ENCODE measurements at places on chromosomes 1 and 21.

GRCh38 chr1:221777431-221778072 is 35.7 kb upstream of the DUSP10 start:
- no peak for DNase-seq

DNA sequence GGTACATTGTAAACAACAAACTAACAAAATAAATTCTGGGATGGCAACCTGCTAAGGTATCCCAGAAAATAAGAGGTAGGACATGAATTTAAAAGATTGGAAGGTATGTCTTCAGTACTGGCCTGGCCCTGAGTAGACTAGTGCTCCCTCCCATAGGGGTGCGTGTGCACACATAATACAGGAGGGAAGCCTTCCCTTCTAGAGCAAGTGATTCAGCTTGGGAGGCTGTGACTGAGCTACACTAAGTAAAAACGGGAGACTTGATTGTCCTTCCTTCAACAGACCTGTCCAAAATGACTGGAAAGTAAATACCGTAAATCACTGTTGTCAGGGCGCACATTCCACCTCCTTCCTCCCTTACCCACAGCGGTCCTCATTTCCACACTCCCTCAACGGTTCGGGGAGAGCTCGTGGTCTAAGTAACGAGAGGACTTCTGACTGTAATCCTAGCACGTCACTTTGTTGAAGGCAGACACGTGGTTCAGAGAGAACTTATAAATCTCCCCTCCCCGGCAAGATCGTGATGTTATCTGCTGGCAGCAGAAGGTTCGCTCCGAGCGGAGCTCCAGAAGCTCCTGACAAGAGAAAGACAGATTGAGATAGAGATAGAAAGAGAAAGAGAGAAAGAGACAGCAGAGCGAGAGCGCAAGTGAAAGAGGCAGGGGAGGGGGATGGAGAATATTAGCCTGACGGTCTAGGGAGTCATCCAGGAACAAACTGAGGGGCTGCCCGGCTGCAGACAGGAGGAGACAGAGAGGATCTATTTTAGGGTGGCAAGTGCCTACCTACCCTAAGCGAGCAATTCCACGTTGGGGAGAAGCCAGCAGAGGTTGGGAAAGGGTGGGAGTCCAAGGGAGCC is at the start of gene TGFB2:
TSS of gene TGFB2 (plus strand) at position 523 of the 859 bp plus-strand sequence. CDS start 1,366 bp downstream, outside the sequence.
- DNase-seq: peak; percentile 76

DNA sequence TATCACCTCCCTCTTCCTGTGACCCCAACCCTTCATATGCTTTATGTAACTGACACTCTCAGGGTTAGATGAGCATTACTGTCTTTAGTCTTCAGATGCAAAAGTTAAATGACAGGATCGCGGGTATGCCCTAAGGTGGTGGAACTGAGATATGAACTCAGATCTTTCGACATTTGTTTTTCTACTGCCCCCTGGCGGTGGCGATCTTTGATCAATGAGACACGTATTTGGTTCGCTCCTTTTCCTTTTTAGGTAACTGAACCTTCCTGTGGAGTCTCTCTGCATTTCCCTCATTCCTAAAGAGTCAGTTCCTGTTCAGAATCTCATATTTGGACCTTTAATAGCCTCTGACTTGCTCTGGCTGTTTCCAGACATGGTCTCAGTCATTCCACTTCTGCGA is 47.8 kb upstream of the ZP4 start:
- peak; percentile 48 for DNase-seq

- DNase-seq: peak; percentile 69
Observed at GRCh38 chr1:152013664-152014237, 20.1 kb upstream of the S100A10 start.

DNA sequence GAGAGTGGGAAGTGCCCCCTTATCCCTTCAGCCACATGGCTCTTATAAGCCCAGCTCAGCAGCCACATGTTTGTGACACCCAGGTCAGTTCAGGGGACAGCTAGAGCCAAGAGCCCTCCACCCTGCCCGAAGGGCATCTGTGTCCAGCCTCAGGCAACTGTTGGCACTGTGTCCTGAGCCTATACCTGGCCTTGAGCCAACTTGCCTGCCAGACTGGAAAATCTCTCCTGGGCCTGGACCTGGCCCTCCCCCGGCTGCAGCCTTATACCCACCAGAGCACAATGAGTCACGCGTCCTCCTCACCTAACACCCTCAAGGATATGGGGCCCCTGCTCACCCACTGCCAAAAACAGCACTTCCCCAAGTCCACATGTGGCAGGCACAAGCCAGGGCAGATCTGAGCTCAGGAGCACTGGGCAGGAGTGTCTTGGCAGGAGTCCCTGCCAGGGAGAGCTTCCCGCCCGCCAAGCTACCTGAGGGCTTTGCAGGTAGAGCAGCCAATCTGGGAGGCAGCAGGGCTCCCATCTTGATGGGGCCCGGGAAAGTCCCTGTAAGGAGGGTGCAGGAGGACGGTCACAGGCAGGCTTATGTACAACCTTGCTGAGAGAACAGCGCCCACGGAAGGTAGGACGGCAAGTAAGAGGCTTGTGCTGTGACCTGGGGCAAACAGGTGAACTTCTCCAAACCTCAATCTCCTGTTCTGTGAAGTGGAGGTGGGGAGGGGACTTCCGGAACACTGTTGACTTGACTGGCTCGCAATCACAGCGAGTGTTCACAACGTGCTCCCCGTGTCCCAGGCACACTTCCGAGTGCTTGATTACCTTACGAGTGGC is 19.8 kb upstream of the HSPG2 start:
- DNase-seq: peak; percentile 50

DNA sequence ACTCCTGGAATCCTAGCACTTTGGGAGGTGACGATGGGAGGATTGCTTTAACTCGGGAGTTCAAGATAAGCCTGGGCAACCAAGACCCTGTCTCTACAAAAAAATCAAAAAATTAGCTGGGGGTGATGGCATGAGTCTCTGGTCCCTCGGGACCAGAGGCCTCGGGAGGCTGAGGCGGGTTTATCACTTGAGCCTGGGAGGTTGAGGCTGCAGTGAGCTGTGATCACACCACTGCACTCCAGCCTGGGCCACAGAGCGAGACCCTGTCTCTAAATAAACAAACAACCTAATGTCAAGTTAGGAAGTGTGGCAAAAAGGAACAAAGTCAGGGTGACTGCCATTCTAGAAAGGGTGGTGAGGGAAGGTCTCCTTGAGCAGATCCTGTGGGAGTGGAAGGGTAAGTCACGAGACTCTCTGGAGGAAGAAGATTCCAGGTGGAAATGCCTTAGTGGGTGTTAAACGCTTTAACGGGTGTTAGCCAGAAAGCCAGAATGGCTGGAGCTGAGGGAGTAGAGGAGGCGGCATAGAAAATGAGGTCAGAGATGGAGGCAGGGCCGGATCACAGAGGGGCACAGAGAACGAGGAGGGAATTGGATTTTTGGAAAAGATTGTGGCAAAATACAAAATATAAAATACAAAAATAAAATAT is 62.2 kb upstream of the ATP5PO start:
- no peak for DNase-seq

- peak; percentile 97 for DNase-seq
Observed at GRCh38 chr1:234963180-234963903, 165.3 kb downstream of the TOMM20 start.

DNA sequence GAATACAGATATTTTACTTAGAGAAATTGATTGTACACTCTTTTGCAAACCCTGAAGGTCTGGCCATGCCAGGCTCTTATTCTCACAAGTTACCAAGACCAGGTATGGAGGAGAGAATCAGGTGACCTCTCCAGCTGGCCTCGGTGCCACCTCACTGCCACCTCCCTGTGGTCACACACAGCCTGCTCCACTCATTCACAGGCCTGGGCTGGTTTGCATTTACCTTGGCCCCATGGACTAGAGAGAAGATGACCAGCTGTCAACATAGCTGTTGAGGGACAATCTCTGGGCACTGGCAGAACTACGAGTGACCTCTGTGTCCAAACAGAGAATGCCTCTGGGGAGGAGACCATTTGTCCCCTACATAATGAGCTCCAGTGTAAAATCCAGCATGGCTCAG is 291.2 kb upstream of the RUNX1 start:
- DNase-seq: no peak

DNA sequence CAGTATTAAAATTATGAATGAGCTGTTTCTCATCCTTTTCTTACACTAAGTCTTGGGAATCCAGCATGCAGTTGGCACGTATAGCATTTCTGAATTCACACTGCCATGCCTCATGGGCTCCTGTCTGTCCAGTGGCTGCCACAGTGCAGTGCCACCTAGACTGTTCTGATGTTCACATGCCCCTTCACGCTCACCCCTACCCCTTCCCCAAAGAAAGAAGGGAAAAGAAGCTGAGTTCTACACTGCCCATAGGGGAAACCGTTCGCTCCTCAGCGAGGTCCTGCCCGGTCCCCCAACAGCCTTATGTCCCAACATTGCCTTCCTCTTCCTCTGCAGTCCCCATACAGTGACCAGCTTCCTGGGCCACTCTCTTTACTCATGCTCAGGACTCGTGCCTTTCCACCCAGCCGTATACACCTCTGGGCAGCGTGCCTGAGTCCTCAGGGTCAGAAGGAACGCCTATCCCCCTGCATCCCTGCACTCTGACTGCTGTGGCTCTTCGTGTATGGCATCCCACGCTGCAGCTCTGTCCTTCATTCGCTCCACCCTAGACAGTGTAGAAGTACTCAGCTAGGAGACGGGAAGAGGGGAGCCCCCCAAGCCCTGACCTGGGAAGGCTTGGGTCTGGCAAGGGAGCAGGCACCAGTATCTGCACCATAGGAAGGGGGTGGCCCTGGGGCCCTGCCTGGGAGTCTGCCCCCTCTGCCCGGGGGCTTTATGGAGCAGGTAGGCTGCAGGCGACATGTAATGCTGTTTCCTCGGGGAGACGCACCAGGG is 24.1 kb upstream of the ARF1 start:
- no peak for DNase-seq

- no peak for DNase-seq
Observed at GRCh38 chr1:99227056-99227897, 37.0 kb upstream of the PLPPR4 start.

GRCh38 chr1:147624529-147624928 is 45.8 kb downstream of the ACP6 start:
- DNase-seq: no peak

GRCh38 chr1:221559911-221560310 is 182.0 kb downstream of the DUSP10 start:
- no peak for DNase-seq

GRCh38 chr1:208559597-208560329 is 315.6 kb upstream of the PLXNA2 start:
- DNase-seq: no peak

- DNase-seq: no peak
Observed at GRCh38 chr21:38766987-38767722, 38.6 kb upstream of the ETS2 start.

DNA sequence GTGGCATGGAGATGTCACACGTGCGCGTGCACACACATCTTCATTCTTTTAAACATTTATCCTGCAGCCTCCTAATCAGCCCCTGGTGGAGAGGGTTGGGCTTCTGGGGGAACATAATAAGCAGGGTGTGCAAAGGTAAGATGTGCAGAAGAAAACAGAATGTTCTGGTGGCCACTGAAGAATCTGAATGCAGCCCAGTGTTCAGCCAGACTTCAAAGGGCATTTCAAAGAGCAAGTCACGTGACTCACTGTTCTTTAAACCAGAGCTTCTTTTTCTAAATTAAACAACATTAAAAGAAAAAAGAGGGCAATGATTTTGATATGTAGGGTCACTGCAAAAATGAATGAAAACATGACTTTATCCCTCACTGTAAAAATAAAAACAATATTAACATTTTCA is 89.8 kb downstream of the ABCA4 start:
- DNase-seq: no peak

- no peak for DNase-seq
Observed at GRCh38 chr1:76418531-76418930, 344.0 kb downstream of the ST6GALNAC3 start.

DNA sequence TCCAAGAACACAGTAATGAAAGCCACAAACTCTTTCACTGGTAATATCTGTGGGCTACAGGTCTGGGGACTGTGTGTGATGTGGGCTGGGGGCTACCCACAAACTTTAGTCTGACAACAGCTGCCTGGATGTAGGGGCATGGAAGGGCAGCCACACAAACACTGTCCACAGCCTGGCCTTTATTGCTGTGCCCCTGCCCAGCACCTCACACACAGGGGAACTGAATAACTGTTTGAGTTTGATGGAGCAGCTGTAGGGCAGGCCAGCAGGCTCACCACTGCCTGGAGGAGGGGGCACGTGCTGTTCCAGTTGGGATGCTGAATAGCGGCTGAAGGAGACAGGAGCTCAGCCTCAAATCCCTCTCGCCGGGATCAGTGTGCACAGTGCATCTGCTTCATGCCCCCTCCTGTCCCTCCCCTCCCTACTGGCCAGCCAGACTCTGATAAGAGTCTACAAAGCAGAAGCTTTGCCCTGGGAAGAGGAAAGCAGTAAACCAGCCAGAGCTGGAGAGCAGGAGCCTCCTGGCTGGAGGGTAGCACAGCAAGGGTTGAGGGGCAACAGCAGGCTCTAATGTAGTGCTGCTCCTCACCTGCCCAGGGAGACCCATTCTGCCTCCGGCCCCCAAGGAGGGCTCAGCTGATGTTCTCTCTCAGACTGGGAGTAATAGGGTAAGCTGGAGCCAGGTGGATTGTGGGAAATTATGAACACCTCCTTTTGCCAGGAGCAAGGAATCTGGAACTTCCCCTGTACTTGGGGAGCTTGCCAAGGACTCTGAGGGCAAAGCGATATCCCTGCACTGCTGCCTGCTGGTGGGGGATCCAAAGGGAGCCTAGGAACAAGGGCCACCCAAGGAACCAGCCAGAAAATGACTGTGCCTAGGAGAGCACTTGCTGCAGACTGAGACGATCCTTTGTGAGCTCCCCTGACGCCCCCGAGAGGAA is 70.2 kb upstream of the GOLT1A start:
- DNase-seq: no peak

DNA sequence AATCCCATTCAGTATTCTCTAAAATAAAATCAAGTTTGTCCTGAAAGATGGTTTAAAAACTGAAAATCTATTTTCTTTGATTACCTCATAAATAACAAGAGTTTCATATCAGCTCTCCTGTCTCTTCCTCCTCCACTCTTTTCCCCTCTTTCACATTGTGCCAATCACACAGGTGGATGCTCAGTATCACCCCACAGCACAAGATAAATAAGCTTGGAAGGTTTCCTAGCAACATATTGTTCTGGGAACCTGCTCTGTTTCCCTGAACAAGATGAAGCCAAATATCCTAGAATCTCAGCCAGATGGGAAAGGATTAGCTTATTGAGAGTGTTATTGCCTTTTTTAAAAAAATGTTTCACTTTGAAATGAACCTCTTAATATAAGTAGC is 45.7 kb upstream of the CACYBP start:
- no peak for DNase-seq

DNA sequence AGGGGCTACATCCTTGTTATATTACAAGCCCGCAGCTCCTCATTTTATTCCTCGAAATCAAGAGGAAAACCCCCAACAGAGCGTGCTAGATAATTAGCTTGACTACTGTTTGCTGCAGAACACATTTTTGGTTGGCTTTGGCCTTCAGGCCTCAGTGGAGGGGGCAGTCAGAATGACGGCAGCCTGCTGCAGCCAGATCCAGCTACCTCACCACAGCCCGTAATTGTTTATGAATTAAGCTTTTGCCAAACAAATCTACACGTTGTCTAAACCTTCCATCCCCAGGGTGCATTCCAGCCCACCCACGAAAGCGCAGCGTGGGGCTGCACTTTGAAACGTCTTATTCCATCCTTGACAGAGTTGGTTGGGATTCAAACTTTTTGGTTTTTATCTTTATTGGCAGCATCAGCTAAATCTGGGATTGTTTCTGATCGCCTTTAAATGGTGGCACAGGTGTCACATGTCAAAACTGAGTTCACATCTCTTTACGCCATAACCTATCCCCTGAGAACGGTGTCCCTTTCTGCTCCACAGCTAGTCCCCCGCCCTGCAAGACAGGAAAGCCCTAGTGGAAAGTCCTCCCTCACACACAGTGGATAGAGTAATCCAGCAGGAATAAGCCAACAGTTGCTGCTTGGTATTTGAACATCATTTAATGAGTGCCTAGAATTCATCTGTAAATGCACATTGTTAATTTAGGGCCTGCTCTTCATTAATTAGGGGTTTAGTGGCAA is 195.5 kb downstream of the LMO4 start:
- no peak for DNase-seq

Data from ELR (cell line).